ENCODE measurements at places on chromosomes 7 and 10.

GRCh38 chr10:3806603-3807002 lies 21.6 kb upstream of the KLF6 start:
- DNase-seq, result peak; percentile 51

- DNase-seq, result no peak
Measured at GRCh38 chr7:36057323-36057722, 95.7 kb upstream of the EEPD1 start.

DNA sequence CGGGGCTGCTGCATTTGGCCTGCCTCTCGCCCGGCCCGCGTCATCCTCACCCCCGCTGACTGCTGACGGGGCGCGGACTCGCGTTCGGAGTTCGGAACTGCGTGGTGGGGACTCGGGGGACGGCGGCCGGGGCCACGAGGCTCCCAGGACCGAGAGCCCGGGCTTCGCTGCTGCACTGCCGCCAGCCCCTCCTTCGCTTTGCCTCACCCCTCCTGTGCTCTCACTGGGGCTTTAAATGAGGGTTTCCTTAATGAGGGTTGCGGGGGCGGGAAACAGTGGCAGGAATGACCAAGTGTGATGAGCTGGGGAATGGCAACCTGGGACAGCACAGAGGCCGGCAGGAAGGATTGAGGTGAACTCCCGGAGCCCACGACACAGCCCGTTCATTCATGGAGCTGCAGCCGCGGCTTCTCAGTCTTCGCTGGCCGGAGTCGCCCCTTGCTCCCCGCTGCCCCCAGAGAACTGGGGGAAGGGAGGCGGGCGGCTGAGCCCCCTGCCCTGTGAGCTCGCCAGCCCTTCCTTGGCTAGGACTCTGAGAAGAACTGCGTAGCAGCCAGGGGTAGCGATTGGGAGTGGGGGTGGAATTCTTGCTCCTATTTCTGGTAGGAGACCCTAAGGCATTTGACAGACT lies 1.5 kb upstream of the LRRC4 start:
- no peak for DNase-seq

GRCh38 chr7:55056577-55057480 lies 38.0 kb downstream of the EGFR start:
- DNase-seq, result no peak

- DNase-seq, result no peak
Measured at GRCh38 chr10:75613685-75614504, 182.5 kb downstream of the LRMDA start.

GRCh38 chr10:26357203-26357602 lies 80.9 kb upstream of the APBB1IP start:
- DNase-seq, result peak; percentile 30

Measured in RKO (cell line).